Neuronal stem cell (in vitro differentiated cells): ENCODE measurements at places on chromosomes 5 and 9.

GRCh38 chr5:109863752-109864151 is 174.0 kb downstream of the MAN2A1 start:
- no peaks in the 10 kb centered on the region for H3K27me3 ChIP-seq
- H3K4me3 ChIP-seq = no peak overlapping the region
- no peak overlapping the region for H3K27ac ChIP-seq
- no peak for DNase-seq

DNA sequence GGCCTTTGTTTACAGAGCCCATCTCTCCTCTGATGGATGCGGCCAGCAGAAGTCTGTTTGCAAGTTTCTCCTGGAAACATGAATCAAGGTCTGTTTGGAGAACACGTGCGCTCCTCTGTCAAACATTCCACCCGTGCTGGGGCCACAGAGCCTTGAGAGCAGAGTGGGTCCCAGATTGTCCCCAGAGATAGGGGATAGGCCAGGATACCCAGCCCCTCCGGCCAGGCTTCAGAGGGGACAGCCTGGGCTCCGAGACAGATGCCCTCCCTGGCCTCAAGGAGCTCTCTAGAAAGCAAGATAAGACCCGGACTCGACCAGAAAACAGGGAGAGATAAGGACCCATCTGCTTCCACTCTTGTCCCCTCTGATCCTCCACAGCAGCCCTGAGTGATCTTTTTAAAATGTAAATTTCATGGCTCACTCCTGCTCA is 40.4 kb upstream of the HAND1 start:
- H3K36me3 ChIP-seq = no peaks in the 10 kb centered on the region
- no peak overlapping the region for H3K4me3 ChIP-seq
- H3K27ac ChIP-seq = no peak overlapping the region
- no peaks in the 10 kb centered on the region for H3K27me3 ChIP-seq
- H3K4me1 ChIP-seq = no peaks in the 10 kb centered on the region

DNA sequence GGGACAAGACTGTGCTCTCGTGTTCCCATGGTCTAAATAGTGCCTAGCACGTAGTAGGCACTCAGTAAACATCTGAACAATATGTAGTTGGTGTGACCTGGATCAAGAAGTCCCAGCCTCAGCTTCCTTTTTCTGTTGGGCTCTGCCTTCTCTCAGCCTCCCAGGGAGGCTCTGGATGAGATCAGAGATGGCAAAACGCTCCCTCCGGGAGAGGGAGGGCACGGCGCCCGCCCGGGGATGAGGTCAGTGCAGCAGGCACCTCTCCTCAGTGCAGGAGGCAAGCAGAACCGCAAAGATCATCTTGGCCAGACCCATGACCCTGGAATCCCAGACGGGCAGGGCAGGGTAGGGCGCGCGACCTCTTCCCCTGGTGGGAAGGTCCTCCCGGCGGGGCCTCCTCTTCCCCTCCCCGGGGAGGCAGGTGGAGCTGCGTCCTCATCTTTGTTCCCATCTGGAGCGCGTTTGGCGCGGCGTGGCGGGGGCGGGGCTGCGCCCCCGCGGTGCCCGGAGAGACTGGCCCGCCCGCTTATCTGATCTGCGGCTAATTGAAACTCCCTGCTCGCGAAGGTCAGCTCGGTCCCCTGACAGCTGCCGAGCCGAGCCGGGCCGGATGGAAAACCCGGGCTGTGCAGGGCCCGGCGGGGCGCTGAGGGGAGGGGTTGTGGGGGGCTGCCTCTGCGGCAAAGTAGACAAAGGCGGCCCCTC is 60.9 kb downstream of the CXXC5 start:
- no peaks in the 10 kb centered on the region for H3K36me3 ChIP-seq
- H3K27me3 ChIP-seq = no peaks in the 10 kb centered on the region
- peaks cover 38% of the 10 kb centered on the region for H3K4me1 ChIP-seq
- DNase-seq = peak; percentile 79

DNA sequence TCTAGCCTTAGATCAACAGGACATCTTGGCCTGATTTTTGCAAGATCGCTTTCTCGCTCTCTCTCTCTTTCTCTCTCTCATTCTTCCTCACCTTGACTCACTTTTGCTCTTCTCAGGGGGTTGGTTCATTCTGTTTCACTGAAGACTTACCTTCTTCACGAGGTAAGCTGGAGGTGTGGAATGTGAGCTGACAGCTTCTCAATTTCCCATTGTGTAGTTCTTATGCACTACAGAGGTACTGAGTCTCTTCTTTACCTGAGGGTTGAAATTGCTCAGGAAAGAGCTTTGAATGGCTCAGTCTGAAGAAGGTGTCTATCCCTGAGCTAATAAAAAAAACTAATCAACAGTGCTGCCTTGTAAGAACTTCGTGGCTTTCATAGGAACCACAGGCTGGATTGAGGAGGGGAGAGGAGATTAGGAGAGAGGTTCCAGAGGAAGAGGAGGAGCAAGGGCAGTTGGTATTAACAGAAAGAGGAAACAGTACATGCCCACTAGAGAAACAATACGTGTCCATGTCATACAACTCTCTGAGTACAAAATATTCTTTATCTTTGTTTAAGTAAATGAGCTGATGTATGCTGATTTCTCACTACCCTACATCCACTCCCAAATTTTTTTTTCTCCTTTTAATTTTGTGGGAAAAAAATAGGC is 192.2 kb downstream of the TMEM167A start:
- no peak overlapping the region for H3K4me3 ChIP-seq
- H3K4me1 ChIP-seq = no peaks in the 10 kb centered on the region
- no peaks in the 10 kb centered on the region for H3K27me3 ChIP-seq
- H3K27ac ChIP-seq = no peak overlapping the region

- H3K27me3 ChIP-seq = no peaks in the 10 kb centered on the region
- H3K36me3 ChIP-seq = peaks cover 8% of the 10 kb centered on the region
- DNase-seq = no peak
- H3K4me3 ChIP-seq = no peak overlapping the region
Measured at GRCh38 chr9:134058716-134059115, 9.1 kb downstream of the BRD3 start.

DNA sequence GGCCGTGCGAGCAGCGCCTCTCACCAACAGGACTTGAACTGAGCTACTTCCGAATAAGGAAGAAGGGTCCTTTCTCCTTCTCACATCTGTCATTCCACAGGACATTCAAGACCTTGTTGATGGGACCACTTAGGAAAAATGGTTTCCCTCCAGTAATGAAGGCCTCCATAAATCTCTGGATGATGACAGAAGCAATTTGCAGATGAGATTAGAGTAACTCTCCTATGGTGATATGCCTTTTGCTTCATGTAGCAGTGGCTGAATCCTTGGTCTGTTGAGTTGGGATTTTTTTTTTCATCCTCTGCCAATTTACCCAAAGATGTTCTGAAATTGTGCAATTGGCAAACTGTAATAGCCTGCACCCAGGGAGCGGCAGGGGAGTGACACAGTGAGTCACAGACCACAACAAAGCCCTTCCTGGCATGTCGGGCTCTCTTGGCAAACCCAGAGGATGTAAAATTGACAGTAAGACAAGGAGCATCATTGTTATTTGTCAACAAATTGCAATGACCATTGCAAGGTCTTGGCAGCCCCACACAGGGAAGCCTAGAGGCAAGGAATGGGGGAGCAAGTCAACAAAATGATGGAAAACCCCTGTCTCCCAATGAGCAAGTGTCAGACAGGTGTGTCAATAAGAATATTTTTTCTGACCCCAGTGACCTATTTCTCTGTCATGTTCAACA is 275.9 kb downstream of the ACTL7B start:
- no peaks in the 10 kb centered on the region for H3K4me1 ChIP-seq
- H3K27me3 ChIP-seq = no peaks in the 10 kb centered on the region
- H3K27ac ChIP-seq = no peak overlapping the region
- H3K4me3 ChIP-seq = no peak overlapping the region
- DNase-seq = no peak

DNA sequence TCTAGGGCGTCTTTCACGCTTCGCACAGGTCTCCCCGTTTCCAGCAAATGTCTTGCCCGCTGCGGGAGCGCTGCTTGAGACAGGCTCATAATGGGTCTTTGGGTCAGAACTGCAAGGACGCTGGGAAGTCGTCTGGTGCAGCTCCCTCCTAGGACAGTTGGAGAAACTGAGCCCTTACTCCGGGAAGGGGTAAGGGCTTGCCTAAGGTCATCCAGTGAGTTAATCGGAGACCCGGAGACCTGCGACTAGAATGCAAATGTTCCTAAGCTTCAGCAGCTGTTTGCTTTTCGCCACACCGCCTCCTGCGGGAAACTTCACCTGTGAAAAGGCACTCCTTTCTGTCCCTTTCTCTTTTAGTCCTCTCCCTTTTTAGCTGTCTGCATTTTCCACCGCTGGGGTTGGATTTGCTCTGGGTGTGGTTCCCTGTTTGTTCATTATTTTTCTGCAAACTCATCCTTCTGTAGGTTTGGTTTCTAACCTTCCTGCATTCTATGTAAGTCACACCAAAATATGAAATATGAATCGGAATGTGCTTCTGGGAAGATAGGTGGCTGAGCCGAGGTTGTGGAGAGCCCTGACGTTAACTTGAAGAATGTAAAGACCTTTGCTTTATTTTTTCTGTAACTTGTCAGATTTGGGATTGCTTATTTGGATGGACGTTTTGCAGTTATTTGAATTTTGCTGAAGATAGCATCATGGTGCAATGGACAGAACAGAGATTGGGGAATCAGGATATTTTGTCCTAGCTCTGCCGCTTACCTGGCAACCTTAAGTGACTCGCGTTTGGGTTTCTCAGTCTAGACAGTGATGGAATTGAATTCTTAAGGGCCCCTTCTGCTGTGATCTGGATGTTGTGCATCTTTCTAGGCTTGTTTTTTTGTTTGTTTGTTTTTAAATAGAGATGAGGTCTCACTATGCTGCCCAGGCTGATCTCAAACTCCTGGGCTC is 909 bp downstream of the SLC36A1 start:
- DNase-seq = peak; percentile 31
- peak overlapping the region; percentile 84 for H3K4me3 ChIP-seq

- no peaks in the 10 kb centered on the region for H3K36me3 ChIP-seq
- no peaks in the 10 kb centered on the region for H3K27me3 ChIP-seq
- no peak overlapping the region for H3K27ac ChIP-seq
- H3K4me1 ChIP-seq = no peaks in the 10 kb centered on the region
Measured at GRCh38 chr5:60463179-60463868, 236.6 kb downstream of the DEPDC1B start.

- no peak for DNase-seq
- no peak overlapping the region for H3K27ac ChIP-seq
- no peaks in the 10 kb centered on the region for H3K27me3 ChIP-seq
- H3K4me3 ChIP-seq = no peak overlapping the region
- H3K36me3 ChIP-seq = no peaks in the 10 kb centered on the region
Measured at GRCh38 chr9:108001237-108001636, 511.7 kb upstream of the KLF4 start.

DNA sequence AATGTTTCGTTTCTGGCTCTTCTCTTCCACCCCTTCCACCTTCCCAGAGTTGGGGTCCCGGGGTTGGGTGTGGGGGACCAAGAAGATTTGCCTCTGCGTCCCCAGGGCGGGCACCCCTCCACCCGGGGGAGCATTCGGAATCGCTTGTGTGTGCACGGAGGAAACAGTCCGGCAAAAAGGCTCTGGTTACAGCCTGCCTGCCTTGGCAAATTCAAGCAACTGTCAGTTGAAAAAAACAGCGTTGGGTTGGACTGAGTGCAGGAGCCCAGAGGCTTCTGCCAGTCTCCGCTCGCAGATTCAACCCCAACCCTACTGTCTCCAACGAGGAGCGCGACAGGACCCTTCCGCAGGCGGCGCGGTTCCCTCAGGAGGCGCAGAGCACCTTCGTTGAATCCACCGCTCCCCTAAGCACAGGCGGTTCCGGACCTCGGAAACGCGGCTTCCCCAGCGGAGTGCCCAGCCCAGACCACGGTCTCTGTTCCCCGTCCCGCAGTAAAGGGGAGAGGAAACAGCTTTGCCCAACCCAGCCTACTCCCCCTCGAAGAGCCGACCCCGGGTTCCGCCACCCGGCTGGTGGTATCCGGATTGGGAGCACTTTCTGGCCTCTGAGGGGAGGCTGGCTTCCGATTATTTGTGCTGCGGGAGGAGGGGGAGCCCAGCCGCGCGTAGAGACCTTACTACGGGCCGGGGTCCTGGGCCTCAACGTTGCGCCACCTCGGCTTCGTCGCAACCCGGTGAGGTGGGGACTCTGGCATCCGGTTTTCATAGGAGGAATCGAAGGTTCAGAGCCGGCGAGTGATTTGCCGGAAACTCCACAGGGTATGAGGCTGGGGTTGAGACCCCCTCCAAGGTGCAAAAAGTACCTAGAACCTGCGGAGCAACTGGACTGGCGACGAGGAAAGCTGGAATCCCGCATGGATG is 9.6 kb downstream of the LHX6 start:
- H3K27me3 ChIP-seq = peaks cover 100% of the 10 kb centered on the region
- no peak overlapping the region for H3K27ac ChIP-seq
- no peak overlapping the region for H3K4me3 ChIP-seq

GRCh38 chr5:176731506-176732160 is 78.7 kb upstream of the UNC5A start:
- peaks cover 52% of the 10 kb centered on the region for H3K27me3 ChIP-seq
- H3K4me3 ChIP-seq = no peak overlapping the region
- DNase-seq = no peak
- H3K4me1 ChIP-seq = peaks cover 18% of the 10 kb centered on the region
- no peaks in the 10 kb centered on the region for H3K36me3 ChIP-seq
- no peak overlapping the region for H3K27ac ChIP-seq

DNA sequence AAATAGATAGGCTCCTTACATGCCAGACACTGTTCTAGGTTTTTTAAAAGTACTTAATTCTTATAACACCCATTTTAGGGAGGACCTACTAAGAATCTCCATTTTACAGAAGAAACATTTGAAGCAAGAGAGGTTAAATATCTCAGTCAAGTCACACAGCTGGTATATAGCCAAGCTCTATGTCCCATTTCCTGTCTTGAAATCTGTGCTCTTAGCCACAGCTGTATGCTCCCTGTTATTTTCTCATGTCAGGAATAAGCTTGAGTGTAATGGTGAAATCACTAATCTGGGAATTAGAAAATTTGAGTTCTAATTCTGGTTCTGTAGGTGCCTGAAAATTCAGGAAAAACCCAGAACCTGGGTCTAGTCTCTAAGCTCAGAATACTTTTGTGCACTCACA is 208.7 kb downstream of the BRINP1 start:
- H3K36me3 ChIP-seq = no peaks in the 10 kb centered on the region
- H3K4me1 ChIP-seq = peaks cover 3% of the 10 kb centered on the region
- no peak overlapping the region for H3K27ac ChIP-seq
- no peak for DNase-seq
- no peaks in the 10 kb centered on the region for H3K27me3 ChIP-seq

GRCh38 chr5:89087551-89088318 is 204.8 kb upstream of the MEF2C start:
- no peak overlapping the region for H3K4me3 ChIP-seq
- no peak overlapping the region for H3K27ac ChIP-seq
- DNase-seq = no peak

- H3K27me3 ChIP-seq = no peaks in the 10 kb centered on the region
- H3K36me3 ChIP-seq = no peaks in the 10 kb centered on the region
- no peak for DNase-seq
- no peak overlapping the region for H3K27ac ChIP-seq
- no peaks in the 10 kb centered on the region for H3K4me1 ChIP-seq
Measured at GRCh38 chr9:19521205-19521604, 112.4 kb downstream of the ACER2 start.

- H3K27ac ChIP-seq = no peak overlapping the region
- no peaks in the 10 kb centered on the region for H3K4me1 ChIP-seq
- no peaks in the 10 kb centered on the region for H3K27me3 ChIP-seq
- H3K36me3 ChIP-seq = no peaks in the 10 kb centered on the region
- no peak overlapping the region for H3K4me3 ChIP-seq
- no peak for DNase-seq
Measured at GRCh38 chr5:30831605-30832004, 361.9 kb upstream of the CDH6 start.
